ENCODE measurements at places on chromosomes 1 and 21. TPM values are rescaled to one million over a fixed set of nuclear protein-coding genes. Genes with fewer than 3 reads are reported as not detected.

FCRL6 gene
- not detected for total RNA-seq

NPHS2 gene
- total RNA-seq, result not detected

S100A7 gene
- total RNA-seq, result not detected

SAMD13 gene
- total RNA-seq, result 13.0 TPM

LIPI gene
- not detected for total RNA-seq

ELAPOR1 gene
- under 0.01 TPM for total RNA-seq

ETV3 gene
- total RNA-seq, result 14.6 TPM

GPR161 gene
- total RNA-seq, result 8.9 TPM
